Left lung (tissue), 14 donors: ENCODE measurements at places on chromosomes 1 and 21.

- peaks cover 30% of the 10 kb centered on the region for H3K27me3 ChIP-seq
- no peak overlapping the region for H3K27ac ChIP-seq
Measured at GRCh38 chr1:30046751-30047150, 676.6 kb downstream of the MATN1 start.

GRCh38 chr1:94395748-94396309, 22.4 kb upstream of the ABCD3 start:
- no peaks in the 10 kb centered on the region for H3K27me3 ChIP-seq
- H3K36me3 ChIP-seq: no peaks in the 10 kb centered on the region
- no peaks in the 10 kb centered on the region for H3K4me1 ChIP-seq
- no peak overlapping the region for H3K4me3 ChIP-seq
- no peak for DNase-seq
- no peak overlapping the region for H3K27ac ChIP-seq

- no peaks in the 10 kb centered on the region for H3K27me3 ChIP-seq
- no peak for DNase-seq
- no peaks in the 10 kb centered on the region for H3K36me3 ChIP-seq
- peaks cover 91% of the 10 kb centered on the region for H3K4me1 ChIP-seq
- no peak overlapping the region for H3K4me3 ChIP-seq
- H3K27ac ChIP-seq: no peak overlapping the region
Measured at GRCh38 chr1:156151093-156151688, 2.2 kb upstream of the SEMA4A start.

DNA sequence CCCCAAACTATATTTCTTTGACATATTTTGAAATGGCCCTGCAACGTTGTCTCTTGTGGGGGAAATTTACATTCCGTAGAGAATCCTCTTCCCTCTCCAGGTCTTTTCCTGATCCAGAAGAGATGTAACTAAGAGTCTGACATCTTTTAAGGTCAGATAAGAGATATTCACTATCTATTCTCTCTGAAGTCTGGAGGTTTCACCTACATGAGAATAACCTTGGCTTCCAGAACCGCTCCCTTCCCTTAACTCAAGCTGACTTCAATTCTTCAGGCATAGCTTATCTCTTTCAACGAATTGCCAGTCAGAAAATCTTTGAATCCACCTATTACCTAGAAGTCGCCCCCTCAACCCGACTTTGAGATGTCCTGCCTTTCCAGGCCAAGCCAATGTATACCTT, 9.9 kb downstream of the FCRLB start:
- no peak for DNase-seq
- no peaks in the 10 kb centered on the region for H3K36me3 ChIP-seq
- peaks cover 39% of the 10 kb centered on the region for H3K27me3 ChIP-seq
- no peak overlapping the region for H3K27ac ChIP-seq

GRCh38 chr1:243850452-243851256, 611 bp upstream of the AKT3 start:
- H3K27me3 ChIP-seq: no peaks in the 10 kb centered on the region
- H3K4me1 ChIP-seq: peaks cover 17% of the 10 kb centered on the region
- DNase-seq: peak; percentile 74
